Caki2 (cell line): ENCODE measurements at places on chromosomes 7 and 10.

DNA sequence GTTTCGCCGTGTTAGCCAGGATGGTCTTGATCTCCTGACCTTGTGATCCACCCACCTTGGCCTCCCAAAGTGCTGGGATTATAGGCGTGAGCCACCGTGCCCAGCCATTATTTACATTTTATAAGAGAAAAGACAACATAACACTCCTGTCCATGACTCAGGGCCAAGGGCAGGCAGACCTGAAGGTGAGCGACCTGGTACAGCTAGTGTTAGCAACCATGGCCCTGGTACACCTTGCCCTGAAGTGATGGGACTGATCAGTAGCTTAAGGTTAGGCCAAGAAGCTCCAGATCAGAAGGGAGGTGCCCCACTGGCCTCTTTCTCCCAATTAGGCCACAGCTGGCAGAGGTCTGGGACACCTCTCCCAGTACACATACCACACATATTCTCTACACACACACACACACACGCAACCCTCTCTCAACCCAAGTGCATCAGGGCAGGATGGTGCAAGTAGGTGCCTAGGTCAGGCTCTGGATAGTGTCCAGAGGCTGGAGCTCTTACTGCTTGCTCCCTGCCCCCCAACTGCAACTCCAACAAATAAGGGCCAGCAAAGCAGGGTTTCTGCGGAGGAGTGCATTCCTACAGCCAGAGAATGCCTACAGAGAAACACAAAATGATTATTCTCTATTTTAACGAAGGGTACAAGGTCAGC lies 43.8 kb downstream of the DPCD start:
- DNase-seq, result no peak

DNA sequence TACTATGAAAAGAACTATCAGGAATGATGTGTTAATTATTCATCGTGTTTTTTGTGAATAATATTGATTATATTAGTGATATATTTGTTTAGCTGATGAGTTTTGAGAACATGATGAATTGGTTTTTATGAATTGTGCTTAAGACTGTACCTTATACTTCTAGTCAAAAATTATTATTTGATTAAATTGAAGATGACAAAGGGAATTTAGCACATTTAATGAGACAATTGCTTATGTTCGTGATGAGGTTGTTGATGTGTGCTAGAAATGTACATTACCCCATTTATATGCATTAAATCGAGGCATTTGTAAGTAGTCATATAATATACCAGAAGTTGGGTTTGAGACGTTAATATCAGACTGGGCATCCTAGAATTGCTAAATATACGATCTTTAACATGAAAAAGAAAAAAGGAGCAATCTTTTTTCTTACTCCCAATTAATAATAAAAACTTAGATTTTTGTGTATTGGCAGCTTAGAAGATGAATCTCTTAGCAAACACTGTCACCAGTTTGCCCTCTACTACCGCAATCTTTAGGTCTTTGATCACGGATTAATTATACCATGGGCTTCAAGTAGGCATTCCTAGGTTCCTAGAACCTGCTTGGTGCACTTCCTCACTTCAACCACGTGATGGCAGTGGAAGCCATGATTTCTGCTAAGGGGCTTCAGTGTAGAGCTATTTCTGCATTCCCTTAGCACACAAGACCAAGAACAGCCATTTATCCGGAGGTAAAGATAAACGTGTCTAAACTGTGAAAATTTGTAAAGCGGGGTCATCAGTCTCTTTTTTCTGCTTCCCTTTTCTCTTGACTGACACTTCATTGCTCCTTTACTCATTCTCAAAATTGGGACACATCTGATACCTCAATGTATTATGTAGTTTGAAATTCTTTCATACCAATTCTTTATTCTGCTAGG lies 1.6 kb downstream of the KLHDC10 start:
- peak; percentile 66 for DNase-seq

DNA sequence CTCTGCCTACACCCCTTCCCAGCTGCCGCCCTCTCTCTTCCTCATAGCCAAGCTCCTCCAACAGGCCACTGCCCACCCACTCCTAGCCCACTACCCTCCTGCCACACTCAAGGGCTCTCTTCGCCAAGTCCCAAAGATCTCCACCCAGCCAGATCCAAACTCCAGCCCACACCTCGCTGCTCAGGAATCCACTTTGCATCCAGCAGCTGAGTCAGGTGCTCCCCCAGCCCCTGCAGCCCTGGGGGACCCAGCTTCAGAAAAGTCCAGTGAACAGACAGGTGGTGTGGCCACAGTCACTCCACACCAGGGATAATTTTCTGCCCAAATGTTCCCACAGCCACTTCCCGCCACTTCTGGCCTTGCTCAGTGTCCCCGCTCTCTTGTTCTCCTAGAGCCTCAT lies 10.9 kb downstream of the OGDHL start:
- no peak for DNase-seq

DNA sequence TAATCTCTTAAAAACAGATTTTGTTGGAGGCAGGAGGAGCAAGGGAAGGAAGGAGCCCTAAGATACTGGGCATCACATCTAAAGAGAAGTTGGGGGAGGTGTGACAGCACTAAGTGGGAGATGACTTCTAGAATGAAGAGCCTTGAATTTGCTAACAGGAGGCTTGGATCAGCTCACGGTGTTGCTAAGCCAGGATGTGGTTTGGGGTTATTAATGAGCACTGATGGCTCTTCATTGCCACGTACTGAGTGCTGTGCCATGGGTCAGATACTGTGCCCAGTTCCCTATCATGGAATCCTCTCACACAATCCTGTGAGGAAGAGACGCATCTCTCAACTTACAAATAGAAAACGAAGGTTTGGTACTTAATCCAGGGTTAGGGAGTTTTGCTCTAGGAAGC lies 78.5 kb downstream of the C7orf25 start:
- no peak for DNase-seq

DNA sequence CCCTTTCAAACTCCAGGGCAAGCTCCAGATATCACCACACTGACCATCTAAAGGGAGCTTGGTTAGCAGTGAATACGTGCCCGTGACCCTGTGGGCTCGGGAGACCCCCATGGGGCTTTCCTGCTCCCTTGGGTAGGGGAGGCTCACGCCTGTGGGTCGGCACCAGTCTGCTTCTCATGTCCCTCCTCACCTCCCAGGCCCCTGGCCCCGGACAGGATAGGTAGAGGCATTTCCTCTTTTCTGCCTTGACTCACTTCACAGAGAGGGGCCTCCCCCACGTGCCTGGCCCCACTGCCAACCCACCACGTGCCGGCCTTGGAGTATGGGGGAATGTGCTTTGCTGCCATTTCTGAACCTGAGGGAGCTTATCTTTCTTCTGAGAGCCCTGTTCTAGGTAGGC lies 131.3 kb upstream of the FAM20C start:
- DNase-seq, result no peak

DNA sequence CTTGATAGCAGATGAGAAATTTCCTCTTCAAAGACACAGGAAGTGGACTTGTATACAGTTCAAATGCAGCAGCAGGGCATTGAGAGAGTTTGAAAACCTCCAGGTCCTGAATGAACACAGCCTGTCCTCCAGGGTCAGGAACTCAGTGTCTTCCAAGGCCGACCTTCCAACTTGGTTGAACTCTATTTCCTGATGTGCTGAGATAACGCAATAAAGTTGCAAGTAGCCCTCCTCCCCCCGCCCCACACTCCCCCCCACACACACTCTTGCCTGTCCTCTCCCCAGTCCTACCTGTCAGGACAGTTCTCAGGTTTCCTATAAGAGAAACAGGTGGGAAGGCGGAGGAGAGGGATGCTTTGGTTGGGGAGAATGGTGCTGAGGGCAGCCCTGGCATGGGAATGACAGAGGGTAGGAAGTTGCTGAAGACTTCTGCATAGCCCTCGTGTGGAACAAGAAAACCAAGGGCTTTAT lies 90.0 kb downstream of the CCDC71L start:
- no peak for DNase-seq

DNA sequence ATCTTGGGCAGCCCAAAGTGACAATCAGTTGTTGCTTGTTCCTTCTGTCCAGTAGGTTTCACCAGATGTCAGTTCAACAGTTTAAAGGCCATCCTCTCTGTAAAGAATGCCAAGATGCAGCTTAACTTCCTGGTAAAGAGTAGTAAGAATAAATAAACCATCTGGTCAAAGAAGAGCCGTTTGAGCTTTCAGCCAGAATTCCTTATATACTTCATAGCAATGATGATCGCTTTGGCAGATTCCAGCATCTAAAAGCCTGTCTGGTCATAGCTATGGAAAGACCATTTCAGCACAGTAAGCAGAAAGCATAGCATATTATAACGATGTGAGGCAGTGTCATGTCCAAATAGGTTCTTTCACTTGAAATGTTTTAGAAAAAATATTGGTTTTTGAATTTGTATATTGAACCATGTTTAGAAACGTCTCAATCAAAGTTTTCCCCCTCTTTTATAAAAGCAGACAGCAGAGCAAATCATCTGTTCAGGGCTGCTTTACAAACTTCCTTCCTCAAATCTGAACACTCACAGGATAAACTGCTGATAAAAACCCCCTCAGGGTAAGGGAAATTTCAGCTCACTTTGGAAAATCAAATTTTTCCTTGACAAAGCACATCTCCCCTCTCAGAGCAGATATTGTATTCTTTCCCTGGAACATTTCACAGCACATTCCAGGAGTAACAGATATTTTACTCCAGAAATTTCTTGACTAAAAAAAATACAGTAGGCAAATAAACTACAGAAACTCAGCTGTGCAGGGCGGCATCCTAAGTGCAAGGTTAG lies 184.1 kb downstream of the NOC3L start:
- no peak for DNase-seq

DNA sequence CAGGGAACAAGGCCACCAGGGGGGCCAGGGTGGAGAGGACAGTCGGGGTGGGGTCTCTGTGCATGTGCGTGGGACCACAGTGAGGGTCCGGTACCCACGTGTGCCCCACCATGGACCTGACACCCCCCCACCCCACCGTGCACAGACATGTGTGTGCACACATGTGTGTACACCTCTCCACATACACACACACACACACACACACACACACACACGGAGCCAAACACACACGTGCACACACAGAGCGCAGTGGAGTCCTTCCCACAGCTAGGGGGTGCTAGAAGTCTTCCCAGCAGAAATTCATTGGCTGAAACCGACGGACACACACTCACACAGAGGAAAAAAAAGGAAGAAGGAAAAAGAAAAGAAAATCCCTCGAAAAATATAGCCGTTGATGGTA lies 42.8 kb upstream of the GNA12 start:
- DNase-seq, result peak; percentile 77

DNA sequence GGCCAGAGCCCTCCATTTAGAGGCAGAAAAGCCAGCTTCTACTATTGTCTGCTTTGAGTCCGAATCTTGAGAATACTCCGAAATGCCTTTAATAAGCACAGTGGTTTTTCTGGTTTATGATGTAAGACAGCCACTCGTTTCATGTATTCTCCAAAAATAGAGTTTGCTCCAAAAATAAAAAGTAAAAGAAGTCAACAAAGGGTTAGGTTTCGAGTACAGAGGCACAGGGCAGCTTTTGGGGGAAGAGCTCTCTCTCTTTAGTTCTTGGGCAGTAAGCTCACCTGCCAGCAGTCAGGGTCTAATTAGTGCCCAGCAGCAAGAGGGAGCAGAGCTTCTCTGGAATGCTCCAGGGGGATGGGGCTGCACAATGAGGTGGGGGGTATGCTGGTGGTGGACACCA lies 20.2 kb downstream of the CREB3L2 start:
- no peak for DNase-seq

- DNase-seq, result peak; percentile 87
Measured at GRCh38 chr7:50721160-50721559, 61.5 kb downstream of the GRB10 start.

DNA sequence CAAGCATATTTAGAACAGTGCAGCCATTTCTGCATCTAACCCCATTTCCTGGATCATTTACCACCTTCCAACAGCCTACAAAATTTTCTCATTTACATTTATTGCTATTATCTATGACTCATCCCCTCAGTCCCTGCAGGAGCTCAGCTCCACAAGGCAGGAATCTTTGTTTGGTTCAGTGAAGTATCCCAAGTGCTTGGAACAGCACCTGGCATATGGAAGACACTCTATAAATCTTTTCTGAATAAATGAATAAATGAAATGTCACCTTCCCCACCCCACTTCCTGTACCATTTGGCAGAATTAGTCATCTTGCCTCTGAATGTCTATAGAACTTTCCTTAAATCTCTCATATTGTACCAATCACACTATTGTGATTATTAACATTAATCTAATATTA lies 110.7 kb downstream of the HIP1 start:
- DNase-seq, result no peak

GRCh38 chr10:127880557-127880956 lies 12.2 kb downstream of the CLRN3 start:
- DNase-seq, result no peak

DNA sequence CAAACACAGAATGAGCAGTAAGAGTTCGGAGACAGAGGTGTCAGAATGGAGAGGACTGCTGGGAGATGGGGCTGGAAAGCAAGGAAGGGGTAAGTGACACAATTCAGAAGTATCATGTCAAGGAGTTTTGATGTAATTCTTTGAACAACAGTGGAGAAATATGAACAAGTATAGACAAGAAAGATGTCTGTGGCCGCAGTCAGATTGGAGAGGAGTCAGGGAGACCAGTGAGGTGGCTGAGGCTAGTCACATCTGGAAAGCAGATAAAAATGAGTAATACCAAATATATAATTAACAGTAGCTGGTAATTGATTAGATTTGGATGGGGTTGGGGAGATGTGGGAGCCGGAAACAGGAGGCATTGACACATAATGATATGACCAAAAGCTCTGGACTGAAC lies 540.9 kb downstream of the SUGCT start:
- DNase-seq, result no peak

DNA sequence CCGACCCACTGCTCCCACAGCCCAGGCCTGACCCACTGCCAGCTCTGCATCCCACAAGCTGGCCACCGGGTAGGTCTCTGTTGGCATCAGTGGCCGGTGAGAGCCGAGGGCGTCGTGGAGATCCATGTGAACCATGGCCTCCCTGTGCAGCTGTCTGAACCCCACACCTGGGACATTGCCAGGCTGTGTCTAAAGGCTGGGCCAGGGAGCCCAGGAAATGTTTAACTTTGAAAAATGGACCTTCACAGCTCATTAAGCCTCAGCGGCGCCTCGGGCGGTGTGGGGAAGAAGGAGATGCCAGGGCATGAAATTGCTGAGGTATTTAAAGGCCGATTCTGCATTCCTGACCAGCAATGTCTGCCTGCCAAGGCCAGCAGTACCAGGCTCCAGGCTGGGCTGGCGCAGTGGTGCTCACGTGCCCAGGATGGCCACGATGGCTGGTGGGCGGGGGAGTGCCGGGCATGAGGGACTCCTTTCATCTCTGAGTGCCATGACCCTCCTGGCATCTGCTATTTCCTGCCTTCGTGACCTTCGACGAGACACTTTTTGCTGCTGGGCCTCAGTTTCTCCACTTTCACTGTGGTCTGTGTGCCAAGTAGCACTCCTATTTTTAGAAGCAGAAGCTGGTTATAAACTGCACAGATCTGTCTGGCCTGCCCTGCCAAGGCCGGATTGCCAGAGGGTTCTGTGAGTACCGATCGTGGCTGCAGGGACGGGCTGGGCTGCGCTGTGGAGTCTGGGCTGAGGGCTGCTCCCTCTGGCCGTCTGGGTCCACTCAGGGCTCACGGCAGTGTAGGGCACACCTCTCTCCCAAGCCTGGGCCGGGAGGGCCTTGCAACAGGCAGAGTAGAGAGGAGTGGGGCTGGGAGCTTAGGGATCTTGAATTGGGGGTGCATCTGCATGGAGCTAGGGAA lies 21.8 kb downstream of the ELFN1 start:
- peak; percentile 95 for DNase-seq

- no peak for DNase-seq
Measured at GRCh38 chr7:148624735-148625134, 34.2 kb downstream of the C7orf33 start.
